Activated CD4-positive, alpha-beta T cell treated with anti-CD3 and anti-CD28 coated beads, Interleukin-2, Interleukin-4, amounts not matched to agents 100 ng/mL and 50 ng/mL, durations not matched to agents 16 hours and 8 hours (primary cell): ENCODE measurements at places on chromosomes 2 and 18.

- DNase-seq = peak; percentile 16
These were observed 114.0 kb downstream of the NOL10 start for GRCh38 chr2:10575609-10576280.

DNA sequence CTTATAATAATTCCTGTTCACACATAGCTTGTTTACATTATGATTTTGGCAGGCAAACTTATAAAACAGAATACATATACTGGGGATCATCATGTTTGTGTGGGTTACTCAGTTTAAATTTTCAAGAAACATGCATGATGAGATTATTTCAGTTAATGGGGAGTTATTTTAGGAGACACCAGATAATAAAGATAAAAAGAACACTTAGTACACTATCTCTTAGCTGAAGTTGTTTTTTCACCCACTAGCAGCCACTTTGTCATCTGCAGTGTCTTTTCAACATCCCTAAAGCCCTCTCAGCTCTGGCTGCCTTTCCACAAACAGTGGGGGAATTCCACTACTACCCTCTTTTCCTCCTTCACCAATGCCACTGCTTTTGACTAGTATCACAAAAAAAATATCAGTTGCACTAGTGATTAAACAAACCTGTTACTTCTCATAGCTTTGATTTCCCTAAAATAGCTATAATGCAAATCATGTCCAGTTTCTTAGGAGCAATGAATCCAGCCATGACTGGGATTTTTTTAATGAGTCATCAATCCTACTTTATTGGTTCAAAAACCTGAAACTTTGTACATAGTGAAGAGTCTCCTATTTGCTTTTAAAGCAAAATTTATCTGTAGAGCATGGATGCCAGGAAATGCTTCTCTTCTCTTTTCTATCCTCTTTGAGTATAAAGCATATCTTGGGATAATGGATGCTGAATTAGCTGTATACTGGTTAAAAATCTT lies 156.7 kb upstream of the TFPI start:
- DNase-seq = no peak

DNA sequence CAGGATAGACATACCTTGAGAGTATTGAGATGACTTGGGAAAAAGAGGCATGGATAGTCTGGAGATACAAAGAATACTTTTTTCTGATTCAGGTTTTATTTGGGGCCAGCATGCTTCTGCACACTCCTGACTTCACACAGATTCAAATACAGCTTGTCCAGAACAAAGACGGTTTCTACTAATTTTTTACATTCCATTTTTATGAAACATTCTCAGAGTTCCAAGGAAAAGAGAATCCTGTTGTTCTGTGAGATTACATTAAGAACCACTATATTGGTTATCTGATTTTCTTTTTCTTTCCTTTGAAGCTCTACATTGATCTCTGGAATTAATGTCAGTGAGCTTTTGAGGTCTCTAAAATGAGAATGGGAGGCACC lies 41.0 kb downstream of the PTPRM start:
- no peak for DNase-seq

DNA sequence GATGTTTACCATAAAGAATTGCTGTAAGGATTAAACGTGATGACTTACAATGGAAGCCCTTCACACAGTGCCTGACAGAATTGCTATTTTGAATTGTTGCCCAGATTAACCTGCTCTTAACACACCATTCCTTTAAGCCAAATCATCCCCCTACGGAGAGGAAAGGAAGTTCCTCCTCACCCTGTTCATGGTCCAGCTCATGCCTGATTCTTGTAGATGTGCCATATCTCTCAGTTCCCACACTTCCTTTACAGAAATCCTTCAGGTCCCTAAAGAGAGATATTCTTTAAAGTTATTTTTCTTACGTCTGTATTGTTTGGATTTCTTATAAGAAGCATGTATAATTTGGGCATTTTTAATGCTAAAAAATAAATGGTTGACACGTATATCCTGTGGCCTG lies 127.5 kb upstream of the DAPL1 start:
- DNase-seq = no peak

DNA sequence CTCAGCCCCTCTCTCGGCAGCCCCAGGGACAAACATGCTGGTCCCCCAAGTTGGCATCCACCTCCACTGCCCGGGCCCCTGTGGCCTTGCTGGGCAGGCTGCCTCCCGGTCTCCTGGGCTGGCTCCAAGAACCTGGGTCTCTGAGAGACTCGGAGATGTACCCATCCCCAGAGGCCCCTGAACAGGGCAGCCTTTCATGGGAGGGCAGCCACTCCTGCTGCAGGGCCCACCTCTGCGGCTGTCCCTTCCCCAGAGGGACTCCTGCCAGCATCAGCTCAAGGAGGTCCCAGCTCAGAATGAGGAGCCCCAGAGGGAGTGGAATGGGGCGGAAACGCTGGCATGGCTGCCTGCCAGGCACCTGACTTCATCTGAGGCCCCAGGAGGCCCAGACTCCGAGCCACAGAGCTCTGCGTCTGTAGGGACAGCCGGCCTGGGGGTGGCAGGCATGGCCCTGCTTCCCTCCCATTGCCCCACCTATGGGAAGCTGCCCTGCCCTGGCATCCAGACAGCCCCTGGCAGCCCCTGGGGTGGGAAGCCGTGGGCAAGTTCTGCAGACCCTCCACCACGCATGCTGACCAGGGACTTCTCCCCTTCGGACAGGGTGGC lies 857 bp upstream of the CROCC2 start:
- no peak for DNase-seq

DNA sequence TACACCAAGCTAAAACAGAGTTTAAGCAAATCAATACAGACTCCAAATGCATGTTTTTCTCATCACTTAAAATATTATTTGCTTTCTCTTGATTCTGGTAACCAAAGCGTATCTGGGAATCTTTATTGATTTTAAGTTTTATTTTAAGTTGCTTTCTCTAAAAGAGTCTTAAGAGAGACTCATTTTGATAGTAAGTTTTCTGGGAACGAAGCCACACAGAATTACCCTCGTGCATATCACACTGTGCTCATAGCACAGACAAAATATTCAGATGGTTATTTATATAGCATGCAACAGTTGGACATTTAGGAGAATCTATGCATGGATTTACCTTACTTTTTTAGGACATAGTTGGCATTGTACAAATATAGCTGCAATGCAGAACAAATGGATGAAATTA lies 597.5 kb upstream of the NRXN1 start:
- no peak for DNase-seq

- DNase-seq = no peak
These were observed 25.7 kb downstream of the SGPP2 start for GRCh38 chr2:222450021-222450420.

- DNase-seq = no peak
These were observed 247.8 kb downstream of the DOK6 start for GRCh38 chr18:69648486-69648885.

GRCh38 chr18:55246278-55246677 lies 287.0 kb upstream of the CCDC68 start:
- peak; percentile 36 for DNase-seq

GRCh38 chr2:159550231-159550630 lies 66.1 kb downstream of the BAZ2B start:
- no peak for DNase-seq

DNA sequence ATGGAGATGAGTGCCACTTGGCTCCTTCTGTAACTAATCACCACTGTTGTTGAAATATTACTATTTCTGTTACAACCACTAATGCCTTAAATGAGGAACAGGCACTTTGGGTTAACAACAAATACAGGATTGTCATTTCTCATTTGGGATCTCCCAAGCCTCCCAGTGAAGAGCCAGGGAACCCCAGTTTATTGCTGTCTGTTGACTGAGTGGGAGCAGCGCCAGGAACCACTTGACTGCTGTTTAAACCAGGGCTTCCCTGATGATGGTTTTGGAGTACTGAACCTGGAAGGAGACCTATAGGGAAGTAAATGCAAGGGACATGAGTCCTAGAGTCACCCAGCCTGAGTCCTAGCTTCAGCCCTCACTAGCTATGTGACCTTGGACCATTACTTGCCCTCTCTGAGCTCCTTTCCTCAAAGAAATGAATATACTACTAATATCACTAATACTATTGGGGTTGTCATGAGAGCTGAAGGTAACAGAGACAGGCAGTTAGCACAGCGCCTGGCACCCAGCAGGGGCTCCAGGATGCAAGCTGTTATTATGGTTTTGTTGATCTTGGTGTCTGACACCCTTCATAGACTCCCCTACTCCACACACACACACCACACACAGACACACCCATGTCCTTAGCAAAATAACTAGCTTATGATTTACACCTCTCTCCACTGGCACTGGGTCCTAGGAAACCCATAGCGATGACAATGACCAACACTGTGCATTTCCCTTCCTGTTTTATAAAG lies 104.2 kb upstream of the FZD7 start:
- no peak for DNase-seq

DNA sequence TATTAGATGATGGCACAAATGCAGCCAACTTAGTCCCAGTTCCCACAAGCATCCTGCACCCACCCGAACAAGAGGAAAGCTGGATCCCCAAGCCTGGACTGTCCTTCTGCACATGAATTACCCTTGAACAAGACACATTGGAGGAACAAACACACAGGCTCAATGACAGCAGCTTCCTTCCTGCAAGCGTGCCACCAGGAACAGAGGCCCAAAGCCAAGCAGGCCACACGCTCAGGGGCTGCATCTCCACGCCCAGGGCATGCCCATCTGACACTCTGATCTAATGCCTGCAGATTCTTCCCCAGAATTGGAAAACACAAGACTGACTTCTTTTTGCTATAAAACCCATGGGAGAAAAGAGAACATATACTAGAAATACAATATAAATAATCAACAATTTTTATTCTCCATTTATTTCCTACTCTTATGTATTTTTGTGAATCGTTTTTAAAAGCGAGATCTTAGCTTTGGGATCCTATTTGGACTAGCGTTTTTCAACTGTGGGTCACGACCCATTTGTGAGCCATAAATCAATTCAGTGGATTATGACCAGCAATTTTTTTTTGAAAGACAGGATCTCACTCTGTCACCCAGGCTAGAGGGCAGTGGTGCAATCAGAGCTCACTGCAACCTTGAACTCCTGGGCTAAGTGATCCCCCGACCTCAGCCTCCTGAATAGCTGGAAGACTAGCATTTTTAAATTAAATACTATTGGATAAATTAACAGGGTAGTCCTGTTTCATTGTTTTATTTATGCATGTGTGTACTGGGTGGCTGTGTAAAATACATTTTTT lies 34.4 kb downstream of the PSTPIP2 start:
- no peak for DNase-seq
